Stimulated activated CD4-positive, alpha-beta T cell treated with anti-CD3 and anti-CD28 coated beads, Interleukin-15, amount 100 ng/mL, for 1 hour (primary cell): ENCODE measurements at places on chromosomes 1 and 21.

DNA sequence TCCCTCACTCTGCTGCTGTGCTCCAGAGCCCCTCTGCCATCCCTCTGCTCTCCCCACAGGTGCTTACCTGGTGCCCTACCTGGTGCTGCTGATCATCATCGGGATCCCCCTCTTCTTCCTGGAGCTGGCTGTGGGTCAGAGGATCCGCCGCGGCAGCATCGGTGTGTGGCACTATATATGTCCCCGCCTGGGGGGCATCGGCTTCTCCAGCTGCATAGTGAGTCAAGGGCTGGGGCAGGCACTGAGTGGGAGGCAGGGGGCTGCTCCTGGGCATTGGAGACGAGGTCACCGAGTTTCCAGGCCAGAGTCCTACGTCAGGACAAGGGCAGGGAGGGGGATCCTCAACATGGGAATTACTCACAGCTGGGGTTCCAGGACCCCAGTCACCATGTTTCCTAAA lies 21.7 kb downstream of the SLC6A17 start:
- no peak for DNase-seq

DNA sequence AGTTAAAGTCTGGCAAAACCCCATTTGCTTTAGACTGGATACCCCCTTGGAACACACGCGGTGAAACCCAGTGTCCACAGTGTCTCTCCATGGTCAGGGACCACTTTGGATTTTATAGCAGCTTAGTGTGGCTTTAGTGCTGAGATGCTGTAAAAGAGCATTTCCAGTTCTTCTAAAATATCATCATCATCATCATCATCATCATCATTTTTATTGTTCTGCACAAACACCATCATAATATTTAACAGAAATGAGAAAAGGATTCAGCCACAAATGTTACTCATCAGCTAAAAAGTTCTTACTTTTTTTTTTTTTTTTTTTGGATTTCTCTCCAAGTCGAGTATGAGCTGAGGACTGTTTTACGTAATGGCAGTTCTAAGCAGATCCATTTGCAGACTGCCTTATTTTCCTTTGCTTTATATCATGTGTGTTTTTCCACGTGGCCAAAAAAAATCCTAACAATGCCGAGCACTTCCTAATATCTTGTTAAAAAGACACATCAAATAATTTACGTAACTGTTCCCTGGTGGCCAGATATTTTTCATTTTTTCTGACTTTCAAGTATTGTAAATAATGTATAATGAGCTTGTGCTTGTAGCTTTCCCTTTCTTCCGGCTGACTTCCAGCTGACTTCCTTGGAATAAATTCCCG lies 62.8 kb downstream of the EVA1C start:
- DNase-seq: no peak

- no peak for DNase-seq
Measured at GRCh38 chr1:171803045-171803444, 21.6 kb downstream of the METTL13 start.

DNA sequence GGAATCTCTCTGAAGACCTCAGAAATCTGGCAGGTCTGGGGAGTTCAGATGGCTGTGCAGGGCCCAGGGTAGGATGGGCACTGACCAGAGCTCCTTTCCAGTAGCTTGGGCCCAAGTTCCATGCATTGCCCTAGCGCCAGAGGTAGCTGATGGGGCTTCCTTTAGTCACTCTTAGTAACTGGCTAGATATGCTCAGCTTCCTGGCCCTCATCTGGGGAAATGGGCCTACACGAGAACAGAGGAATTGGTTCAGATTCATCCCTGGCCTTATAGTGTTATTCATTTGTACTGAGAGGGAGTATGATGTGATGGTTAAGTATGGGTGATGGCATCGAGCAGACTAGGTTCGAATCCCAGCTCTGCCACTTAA lies 15.5 kb upstream of the PSMB2 start:
- no peak for DNase-seq

GRCh38 chr1:6261615-6261995 lies 707 bp upstream of the GPR153 start:
- DNase-seq: no peak

DNA sequence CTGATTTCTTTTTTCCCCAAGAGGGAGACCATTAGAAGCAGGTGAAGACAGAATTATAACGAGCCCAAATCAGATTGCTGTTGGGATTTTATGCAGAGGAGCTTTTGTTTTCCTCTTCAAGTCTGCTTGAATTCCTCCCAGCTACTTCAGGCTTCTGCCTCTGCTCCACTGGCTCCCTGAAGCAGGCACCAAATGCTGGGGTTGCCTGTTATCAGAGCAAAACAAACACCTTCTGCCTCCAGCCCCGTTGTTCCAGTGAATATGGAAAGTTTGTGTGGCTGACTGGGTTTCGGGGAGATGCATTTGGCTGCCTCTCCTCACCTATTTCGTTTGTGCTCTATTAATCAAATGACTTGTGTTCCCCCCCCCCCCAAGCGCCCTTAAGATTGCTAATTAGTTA lies 209.2 kb downstream of the URB2 start:
- DNase-seq: no peak

DNA sequence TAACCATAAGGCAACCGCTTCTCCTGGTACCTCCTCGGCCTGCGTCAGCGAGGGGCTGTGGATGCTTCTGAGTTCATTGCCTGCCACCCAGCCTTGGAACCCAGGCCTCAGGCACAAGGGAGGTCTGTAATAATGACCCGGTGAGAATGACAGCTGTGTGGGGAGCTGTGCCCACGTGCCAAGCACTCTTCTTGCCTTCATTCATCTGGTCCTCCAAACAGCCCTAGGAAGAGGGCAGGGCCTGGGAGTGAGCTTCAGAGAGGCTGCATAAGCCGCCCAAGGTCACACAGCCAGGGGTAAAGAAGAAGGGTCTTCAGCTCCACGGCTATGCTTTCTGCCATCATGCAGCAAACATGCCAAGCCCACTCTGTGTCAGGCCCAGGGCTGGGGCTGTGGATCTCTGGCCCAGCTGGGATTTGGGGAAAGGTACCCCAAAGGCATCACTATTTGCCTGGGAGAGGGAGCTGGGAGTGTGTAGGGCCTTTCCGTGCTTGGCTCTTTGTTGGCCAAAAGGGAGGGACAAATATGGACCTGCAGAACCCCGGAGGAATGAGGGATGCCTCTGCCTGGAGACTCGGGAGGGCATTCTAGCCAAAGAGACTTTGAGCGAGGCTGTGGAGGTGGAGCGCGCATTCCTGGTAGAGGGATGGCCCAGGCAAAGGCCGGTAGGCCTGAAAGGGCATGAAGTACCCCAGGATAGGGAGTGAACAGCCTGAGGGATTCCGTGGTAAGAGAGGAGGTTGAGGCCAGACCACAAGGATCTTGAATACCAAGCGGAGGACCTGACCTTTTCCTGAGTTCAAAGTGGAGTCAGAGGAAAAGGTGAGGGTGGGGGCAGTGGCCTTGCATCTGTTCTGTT lies 10.1 kb upstream of the EDN2 start:
- no peak for DNase-seq

- DNase-seq: no peak
Measured at GRCh38 chr1:56646611-56647010, 1.5 kb downstream of the PRKAA2 start.

GRCh38 chr1:56578138-56578962 lies 1.0 kb downstream of the PLPP3 start:
- no peak for DNase-seq

DNA sequence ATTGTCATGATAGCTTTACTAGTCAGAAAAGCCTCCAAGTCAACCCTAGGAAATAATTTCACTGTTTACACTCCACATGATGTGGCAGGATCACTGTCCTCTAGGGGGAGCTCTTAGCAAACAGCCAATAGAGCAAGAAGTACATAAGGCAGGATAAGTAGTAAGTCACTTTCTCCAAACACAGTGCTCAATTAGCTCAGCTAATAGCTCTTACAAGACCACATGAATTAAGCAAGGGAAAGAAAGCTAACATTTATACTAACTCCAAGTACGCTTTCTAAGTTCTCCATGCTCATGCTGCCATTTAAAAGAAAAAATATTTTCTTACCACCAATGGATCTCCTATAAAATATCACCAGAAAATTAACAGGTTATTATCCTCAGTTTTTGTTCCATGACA lies 66.9 kb upstream of the LRIF1 start:
- no peak for DNase-seq

DNA sequence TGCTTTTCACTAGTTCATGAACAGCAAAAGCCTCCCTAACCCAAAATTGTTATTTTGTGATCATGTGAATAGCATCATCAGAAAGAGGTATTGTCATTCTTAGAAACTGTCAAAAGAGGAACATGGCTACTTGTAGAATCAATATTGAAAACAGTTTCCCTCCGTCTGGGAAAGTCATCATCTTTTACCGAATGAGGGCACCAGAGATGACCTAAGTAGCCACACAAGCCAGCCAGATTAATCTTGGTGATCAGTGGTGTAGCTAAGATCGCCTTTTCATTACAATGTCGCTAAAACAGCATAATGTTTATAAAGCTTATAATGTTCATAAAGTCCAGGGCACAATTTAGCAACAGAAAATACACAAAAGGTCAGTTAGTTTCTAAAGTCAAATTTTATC lies 136.1 kb downstream of the SIPA1L2 start:
- no peak for DNase-seq

DNA sequence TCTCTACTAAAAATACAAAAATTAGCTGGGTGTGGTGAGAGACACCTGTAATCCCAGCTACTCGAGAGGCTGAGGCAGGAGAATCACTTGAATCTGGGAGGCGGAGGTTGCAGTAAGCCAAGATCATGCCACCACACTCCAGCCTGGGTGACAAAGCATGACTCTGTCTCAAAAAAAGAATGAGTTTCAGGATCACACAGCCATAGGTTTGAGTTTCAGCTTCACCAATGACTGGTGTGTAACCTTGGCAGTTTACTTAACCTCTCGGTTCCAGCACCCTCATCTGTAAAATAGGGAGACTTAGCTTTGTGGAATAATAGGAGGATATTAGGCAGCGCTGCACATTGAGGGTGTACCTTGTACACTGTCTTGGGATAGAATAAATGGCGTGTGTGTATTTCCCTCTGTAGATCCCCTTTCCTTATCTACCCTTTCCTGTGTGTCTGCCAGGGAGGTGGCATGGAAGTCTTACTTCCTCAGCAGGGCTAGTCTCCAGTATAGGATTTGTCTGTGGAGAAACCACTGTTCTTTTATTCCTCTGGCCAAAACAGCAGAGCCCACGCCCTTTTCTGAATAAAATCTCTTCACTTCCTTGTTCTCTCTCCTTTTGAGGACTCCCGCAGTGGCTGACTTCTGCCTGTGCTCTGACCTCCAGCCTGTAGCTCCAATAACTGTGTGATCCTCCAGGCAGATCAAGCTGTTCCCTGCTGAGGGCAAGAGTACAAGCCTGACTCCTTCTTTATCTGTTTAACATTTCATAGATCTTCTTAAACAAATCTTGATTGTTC lies 90.4 kb downstream of the HHAT start:
- no peak for DNase-seq

- no peak for DNase-seq
Measured at GRCh38 chr1:162676087-162676486, 43.8 kb downstream of the DDR2 start.

DNA sequence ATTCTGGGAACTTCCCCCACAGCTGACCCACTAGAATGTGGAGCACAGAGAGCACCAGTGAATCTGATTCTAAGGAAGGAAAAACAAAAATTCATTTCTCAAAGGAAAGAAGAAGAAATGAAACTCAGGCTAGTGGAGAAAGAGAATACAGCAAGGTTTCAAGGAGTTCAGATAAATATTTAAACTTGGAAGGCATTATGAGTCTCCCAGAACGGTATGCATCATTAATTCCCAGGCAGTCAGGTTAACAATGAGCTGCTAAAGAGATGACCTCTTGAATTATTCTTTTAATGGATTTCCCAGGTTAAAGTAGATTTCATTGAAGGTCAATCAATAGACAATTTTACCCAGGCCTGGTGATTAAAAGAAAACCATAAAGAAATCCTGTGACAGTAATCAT lies 103.6 kb upstream of the KAZN start:
- DNase-seq: no peak
